ENCODE measurements at places on chromosomes 16 and 17. TPM values are rescaled to one million over a fixed set of nuclear protein-coding genes. Genes with fewer than 3 reads are reported as not detected.

Gene MYOCD
- 6.4 TPM for polyA plus RNA-seq

Gene MT4
- not detected for polyA plus RNA-seq

Gene RAB26
- polyA plus RNA-seq = 3.0 TPM

Gene TBC1D3
- not detected for polyA plus RNA-seq

Gene GNG13
- 0.39 TPM for polyA plus RNA-seq

Gene TBC1D3G
- polyA plus RNA-seq = not detected

Gene TLCD1
- 18.5 TPM for polyA plus RNA-seq

Gene DOC2A
- polyA plus RNA-seq = 4.9 TPM

Gene CBFA2T3
- polyA plus RNA-seq = 3.5 TPM

Gene FOXL1
- polyA plus RNA-seq = 13.5 TPM

Gene IST1
- 258 TPM for polyA plus RNA-seq

Gene GLOD4
- polyA plus RNA-seq = 122 TPM

Gene HCRT
- not detected for polyA plus RNA-seq

Gene KRTAP3-1
- not detected for polyA plus RNA-seq

Gene ODAD4
- polyA plus RNA-seq = 8.6 TPM

Gene ABCA9
- polyA plus RNA-seq = 6.6 TPM

Gene ADAM11
- 3.7 TPM for polyA plus RNA-seq

Gene SLC5A11
- 5.8 TPM for polyA plus RNA-seq

Gene FOXO3B
- 7.7 TPM for polyA plus RNA-seq

Gene NKD1
- 10.0 TPM for polyA plus RNA-seq

Gene TBC1D26
- 1.0 TPM for polyA plus RNA-seq

Gene TOM1L1
- polyA plus RNA-seq = 129 TPM

Gene PPL
- 33.5 TPM for polyA plus RNA-seq

Gene ASGR1
- 8.1 TPM for polyA plus RNA-seq

Gene DNAH3
- polyA plus RNA-seq = 0.38 TPM

Gene CDRT4
- 15.2 TPM for polyA plus RNA-seq

Gene ITGAL
- polyA plus RNA-seq = 2.0 TPM

Gene SMIM36
- polyA plus RNA-seq = 0.14 TPM

Gene TEKT1
- 0.71 TPM for polyA plus RNA-seq

Gene KRTAP4-9
- not detected for polyA plus RNA-seq

Gene TNFRSF17
- polyA plus RNA-seq = not detected
